ENCODE measurements at places on chromosomes 3 and 15.

DNA sequence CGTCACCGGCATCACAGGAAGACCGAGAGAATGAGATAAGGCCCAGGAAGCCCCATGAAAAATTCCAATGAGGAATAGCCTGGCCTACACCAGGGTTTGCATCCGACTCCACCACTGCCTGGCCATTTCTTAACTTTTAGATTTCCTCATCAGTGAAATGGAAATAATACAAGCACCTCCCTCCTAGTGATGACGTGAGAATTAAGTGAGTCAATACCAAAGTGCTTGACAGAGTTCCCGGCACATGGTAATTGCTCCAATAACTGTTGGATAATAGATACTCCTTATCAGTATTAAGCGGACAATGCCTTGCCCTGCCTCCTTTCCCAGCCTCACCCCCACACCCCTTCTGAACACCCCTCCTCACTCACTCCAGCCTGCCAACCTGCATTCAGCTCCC lies 105.4 kb downstream of the TLE3 start:
- no peak for DNase-seq

- DNase-seq, result no peak
Observed at GRCh38 chr3:5332270-5332956, 144.9 kb downstream of the EDEM1 start.

GRCh38 chr3:49534581-49535441 lies 19.5 kb upstream of the BSN start:
- no peak for DNase-seq

GRCh38 chr15:80163217-80163616 lies 10.4 kb downstream of the FAH start:
- DNase-seq, result no peak

GRCh38 chr3:133610031-133610430 lies 36.5 kb downstream of the CDV3 start:
- DNase-seq, result no peak

DNA sequence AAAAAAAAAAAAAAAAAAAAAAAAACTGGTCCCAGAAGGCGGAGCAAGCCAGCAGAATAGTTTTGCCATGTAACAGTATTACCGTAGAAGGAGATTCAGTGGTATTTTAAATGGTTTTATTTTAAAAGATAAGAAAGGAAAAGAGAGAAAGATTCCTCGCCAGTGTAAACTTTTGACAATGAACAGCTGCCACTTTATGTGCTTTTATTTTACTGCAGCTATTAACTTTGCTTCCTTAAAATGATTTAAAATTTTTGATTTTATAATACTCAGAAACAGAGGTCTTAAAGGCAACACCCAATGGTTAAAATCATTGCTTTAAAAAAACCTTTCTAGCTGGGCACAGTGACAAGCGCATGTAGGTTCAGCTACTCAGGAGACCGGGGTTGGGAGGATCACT lies 46.8 kb downstream of the TMCO5A start:
- DNase-seq, result no peak
